ENCODE measurements at places on chromosomes 16 and 17.

DNA sequence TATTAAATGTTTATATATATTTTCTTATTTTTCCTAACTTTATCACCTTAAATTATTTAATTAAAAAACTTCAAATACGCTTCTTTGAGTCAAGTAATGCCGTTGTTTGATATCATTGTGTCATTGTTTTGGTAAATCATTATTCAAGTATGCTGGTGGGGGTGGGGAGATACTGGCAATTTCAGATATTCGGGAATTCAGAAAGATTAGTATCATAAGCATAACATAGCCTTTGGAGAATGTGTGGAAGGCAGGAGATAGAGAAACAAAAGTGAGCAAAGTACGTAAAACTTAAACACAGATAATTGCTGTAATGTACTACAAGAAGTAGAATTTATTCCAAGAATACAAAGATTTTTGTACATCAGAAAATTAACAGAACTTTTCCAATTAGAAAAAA, 49.8 kb downstream of the TANC2 start:
- H3K27me3 ChIP-seq: no peaks in the 10 kb centered on the region
- no peak overlapping the region for H3K27ac ChIP-seq
- no peaks in the 10 kb centered on the region for H3K36me3 ChIP-seq
- no peak for DNase-seq
- H3K4me3 ChIP-seq: no peak overlapping the region

- no peak overlapping the region for H3K4me3 ChIP-seq
- no peaks in the 10 kb centered on the region for H3K27me3 ChIP-seq
- H3K4me1 ChIP-seq: no peaks in the 10 kb centered on the region
- no peak overlapping the region for H3K27ac ChIP-seq
Measured at GRCh38 chr17:19409509-19409908, 1.5 kb upstream of the RNF112 start.

DNA sequence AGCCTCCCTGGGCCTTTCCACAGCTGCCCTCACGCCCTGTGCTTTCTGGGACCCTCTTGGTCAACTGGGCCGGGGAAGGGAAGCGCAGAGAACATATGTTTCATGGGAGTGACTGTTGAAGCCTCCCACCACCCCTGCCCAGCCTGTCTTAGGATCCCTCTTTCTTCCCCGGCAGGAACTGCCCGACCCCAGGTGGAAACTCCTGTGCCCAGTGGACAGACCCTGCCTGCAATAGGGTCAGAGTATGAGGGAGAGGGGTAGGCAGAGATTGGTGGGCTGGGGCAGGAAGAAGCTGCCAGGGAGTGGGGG, 10.5 kb downstream of the HEXIM2 start:
- DNase-seq: no peak
- peak overlapping the region; percentile 81 for H3K27ac ChIP-seq
- no peaks in the 10 kb centered on the region for H3K27me3 ChIP-seq
- peak overlapping the region; percentile 43 for H3K4me3 ChIP-seq
- peaks cover 12% of the 10 kb centered on the region for H3K36me3 ChIP-seq

DNA sequence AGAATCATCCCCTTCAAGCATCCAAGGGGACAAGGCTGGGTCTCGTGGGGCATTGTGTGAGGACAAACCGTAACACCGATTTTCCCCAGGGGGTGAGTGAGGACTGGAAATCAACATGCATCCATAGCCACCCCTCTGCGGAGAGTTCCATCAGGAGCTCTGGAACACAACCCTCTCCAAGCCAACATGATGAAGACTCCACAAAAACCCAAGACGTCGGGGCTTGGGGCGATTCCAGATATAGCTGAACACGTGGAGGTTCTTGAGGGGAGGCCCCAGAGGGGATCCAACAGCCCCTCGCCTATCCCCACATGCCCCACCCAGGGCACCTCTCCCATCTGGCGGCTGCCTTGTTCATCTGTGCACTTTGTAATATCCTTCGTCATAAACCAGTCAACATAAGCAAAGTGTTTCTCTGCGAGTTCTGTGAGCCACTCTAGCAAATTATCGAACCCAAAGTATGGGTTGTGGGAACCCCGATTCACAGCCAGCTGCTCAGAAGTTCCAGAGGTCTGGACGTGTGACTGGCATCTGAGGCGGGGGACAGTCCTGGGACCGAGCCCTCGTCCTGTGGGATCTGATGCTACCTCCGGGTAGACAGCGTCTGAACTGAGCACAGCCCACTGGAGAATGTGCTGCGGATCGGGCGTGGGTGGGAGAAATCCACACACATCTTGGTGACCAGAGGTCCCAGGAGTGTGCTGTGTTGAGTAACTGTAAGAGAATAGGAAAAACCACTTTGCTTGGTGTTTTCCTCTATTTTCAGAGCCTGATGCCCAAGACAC, 55.5 kb downstream of the RPH3AL start:
- no peak overlapping the region for H3K27ac ChIP-seq
- H3K27me3 ChIP-seq: no peaks in the 10 kb centered on the region
- no peak overlapping the region for H3K4me3 ChIP-seq
- H3K36me3 ChIP-seq: no peaks in the 10 kb centered on the region
- DNase-seq: peak; percentile 54

- no peak for DNase-seq
- no peaks in the 10 kb centered on the region for H3K36me3 ChIP-seq
- H3K4me3 ChIP-seq: no peak overlapping the region
- no peak overlapping the region for H3K27ac ChIP-seq
- H3K4me1 ChIP-seq: peaks cover 26% of the 10 kb centered on the region
- no peaks in the 10 kb centered on the region for H3K27me3 ChIP-seq
Measured at GRCh38 chr16:85851034-85851785, 47.8 kb upstream of the IRF8 start.

Data from spleen (tissue), 13 donors.